Effector CD4-positive, alpha-beta T cell (primary cell): ENCODE measurements at places on chromosomes 13 and 19.

- DNase-seq = no peak
Observed at GRCh38 chr13:109131698-109132257, 502.4 kb downstream of the MYO16 start.

- DNase-seq = no peak
Observed at GRCh38 chr13:102598061-102598460, 1.3 kb downstream of the TPP2 start.

- no peak for DNase-seq
Observed at GRCh38 chr19:8105471-8105870, 43.9 kb downstream of the FBN3 start.

GRCh38 chr13:35947315-35947714 lies 183.9 kb downstream of the DCLK1 start:
- no peak for DNase-seq

- no peak for DNase-seq
Observed at GRCh38 chr13:98915563-98915962, 62.3 kb downstream of the DOCK9 start.

GRCh38 chr13:110850840-110851239 lies 64.0 kb downstream of the ANKRD10 start:
- DNase-seq = no peak
